ENCODE measurements at places on chromosomes 11 and 22. TPM values are rescaled to one million over a fixed set of nuclear protein-coding genes. Genes with fewer than 3 reads are reported as not detected.

- DNase-seq: no peak
Observed at GRCh38 chr11:126701520-126701897, 299.1 kb downstream of the KIRREL3 start.

DNA sequence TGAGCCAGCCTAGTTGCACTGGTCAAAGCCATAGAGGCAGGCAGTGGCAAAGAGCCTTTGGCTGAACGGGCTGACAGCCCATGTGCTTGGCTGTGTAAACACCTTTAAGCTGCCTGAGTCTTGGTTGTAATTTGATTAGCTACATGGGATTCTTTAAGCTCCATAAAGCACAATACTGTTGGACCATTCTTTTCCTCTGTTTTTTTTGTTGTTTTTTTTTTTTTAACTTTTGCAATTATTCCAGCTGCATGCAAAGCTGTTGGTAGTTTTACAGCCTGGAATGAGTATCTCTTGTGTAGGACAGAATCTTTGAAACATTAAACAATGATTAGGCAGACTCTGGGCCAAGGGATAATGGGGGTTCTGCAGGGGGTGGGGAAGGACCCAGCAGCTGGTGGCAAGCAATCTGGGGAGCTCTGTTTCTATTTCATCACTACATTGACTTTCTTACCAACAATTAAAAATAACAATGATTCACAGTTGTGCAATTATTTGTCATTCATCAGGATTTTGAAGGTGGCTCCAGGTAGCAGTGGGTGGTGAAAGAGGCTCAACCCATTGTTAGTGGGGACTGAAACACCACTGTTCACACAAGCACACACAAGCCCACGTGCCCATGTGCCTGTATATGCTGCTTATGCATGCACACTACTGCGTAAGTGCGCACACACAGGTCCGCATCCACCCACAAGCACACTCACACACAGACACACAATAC lies 69.5 kb upstream of the CSNK2A3 start:
- DNase-seq: no peak

DNA sequence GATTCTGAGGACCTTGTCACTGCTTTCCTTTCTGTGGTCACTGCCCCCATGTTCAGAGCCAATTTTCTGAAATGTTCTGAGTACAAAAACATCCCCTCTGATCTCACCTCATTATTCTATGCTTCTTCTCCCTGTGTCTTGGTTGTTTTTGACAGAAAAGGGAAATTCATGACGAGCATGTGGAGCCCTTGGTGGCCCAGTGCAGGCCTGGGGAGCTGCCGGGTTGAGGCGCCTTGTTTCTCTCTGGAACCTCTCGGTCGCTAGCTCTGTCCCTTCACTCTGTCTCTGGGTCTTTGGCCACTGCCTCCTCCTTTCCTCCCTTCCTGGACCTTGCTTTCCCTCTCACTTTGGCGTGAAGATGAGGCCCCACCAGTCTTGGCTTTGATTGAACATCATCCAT lies 63.0 kb upstream of the THY1 start:
- no peak for DNase-seq

DNA sequence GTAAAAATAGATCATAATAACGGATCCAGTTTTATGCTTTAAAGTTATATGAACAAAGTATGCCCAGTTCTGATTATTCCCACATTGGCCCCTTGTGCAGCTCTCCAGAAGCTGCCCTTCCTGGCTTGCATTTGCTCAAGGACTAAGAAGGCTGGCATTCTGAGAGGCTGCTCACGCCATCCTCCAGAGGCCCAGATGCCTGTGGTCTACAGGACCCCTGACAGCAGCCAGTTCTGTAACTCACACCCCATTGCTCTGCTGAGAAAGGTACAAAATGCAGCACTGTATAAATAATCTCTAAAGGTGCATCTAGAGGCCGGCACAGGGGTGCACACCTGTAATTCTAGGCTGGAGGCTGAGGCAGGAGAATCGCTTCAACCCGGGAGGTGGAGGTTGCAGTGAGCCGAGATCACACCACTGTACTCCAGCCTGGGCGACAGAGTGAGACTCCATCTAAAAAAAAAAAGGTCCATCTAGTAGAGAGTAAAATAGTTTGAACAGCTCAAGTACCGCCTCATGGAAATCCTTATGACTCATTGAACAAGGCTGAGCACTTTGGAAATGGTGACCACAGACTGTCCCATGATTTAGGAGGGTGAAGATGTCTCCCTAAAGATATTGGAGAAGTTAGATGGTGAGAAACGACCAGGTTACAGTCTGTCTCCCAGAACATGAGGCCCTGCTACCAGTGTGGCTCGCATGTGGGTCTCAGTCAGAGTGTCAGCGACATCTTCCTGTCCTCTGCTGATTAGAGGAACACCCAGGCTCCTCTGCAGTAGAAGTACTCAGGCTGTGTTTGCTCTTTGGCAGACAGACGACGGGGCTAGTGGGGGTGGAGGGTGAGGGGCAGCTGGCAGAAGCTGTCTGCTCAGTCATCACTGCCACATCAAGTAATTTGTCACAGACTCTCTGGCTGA lies 56.3 kb downstream of the KREMEN1 start:
- peak; percentile 49 for DNase-seq

- DNase-seq: no peak
Observed at GRCh38 chr11:112899235-112900006, 61.8 kb upstream of the NCAM1 start.

- peak; percentile 87 for DNase-seq
Observed at GRCh38 chr22:38398609-38399461, 56.2 kb downstream of the KCNJ4 start.

The ARSA gene
- 27.0 TPM for total RNA-seq

The C11orf52 gene
- 3.3 TPM for total RNA-seq

The CABP7 gene
- total RNA-seq: not detected
